ENCODE measurements at places on chromosomes 6 and 20.

DNA sequence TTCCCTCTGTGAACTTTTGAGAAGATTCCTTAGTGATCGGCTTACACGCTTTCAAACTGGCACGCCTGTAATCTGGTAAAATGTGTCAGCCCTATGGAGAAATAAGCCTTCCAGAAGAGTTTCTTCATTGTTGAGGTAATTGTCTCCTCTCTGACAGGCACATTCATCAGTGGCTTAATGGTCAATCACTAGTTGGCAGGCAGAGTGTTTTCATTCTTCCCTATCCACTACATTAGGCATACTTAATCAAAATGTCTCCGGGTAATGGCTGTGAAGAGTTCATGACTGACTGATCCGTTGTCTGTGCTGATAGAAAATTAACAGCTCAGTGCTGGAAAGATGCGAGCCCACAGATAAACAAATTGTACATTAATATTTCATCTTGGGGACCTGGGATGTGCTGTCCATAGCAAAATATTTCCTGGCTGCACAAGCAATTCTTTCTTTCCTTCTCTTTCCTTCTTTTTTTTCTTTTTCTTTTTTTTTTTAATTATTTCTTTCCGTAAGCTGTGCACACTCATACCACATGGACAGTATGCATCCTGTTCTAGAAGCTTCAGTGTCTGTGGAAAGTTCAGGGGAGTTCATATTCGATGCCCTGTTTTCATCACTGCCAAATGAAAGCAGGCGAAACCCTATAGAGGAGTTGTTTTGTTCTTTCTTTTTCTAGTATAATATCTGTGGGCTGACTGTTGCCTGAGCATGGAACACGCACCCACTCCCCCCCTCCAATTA, 31.4 kb downstream of the TSHZ2 start:
- no peak for DNase-seq

DNA sequence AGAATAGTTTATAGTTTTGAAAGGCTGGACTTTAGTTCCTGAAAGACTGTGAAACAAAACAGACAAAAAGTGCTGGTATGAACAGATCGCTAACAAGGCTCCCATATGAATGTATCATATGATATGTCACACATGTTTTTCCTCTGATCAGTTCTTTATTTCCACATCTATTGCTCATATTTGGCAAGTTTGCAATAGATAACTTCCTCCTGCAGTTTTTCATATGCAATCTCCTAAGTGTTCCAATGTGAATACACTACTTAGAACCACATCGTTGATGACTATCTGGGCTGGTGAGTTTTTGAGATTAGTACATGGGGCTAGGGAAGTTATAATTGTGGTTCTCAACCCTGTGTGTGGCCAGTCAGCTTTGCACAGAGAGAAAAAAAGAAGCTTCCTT, 23.1 kb downstream of the CRYBG1 start:
- no peak for DNase-seq

- no peak for DNase-seq
These were observed 31.3 kb downstream of the RARS2 start for GRCh38 chr6:87558446-87558845.

GRCh38 chr6:111888928-111889695, 15.9 kb upstream of the FYN start:
- DNase-seq, result no peak

DNA sequence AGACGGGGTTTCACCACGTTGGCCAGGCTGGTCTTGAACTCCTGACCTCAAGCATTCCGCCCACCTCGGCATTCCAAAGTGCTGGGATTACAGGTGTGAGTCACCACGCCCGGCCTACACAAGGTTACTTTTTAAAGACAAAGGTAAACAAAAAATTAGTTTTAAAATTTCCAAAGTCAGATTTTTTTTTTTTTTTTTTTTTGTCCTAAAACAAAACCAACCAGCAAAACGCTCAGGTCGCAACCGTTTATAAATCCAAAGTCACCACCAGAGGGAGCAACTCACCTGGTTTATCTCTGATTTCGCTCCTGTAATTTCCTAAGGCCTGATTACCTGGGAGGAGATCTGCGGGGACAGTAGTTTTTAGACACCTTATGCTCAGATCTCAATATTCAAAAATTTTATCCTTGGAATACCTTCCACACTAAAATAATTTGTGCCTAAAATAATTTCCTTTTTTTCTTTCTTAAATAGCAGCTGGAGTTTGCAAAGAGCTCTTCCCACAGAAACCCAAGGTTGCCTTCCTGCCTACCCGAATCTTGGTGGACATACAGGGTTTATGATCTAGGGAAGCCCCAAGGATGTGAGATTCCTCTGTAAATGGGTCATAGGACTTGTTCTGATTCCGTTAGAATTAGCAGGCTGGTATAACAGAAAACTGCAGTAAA, 19.8 kb upstream of the TREM1 start:
- DNase-seq, result no peak

DNA sequence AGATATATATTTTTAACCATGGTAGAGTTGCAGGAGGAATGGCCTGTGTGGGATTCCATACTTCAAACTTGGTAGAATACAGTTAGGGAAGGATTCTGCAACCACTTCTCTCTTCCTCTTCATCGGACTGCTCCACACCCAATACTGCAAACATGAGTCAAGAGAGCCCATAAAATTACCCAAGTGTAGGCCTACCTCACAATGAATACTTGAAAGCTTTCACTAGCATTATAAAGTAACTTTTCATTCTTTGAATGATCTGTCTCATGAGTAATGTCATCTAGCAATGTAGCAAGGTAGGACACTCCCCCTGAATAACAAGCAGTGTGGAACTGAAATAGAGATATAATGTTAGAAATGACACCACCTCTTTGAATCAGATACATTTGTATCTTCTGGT, 79.4 kb downstream of the FOXC1 start:
- no peak for DNase-seq
